ENCODE measurements at places on chromosomes 11 and 22. TPM values are rescaled to one million over a fixed set of nuclear protein-coding genes. Genes with fewer than 3 reads are reported as not detected.
A peak's percentile ranks its signal among the peaks of the same experiment; 100 is the strongest.

GRCh38 chr11:74171630-74171968 lies 510 bp downstream of the PPME1 start:
- no peak overlapping the region for H3K27ac ChIP-seq
- peaks cover 6% of the 10 kb centered on the region for H3K36me3 ChIP-seq
- no peaks in the 10 kb centered on the region for H3K27me3 ChIP-seq
- no peak for DNase-seq
- peaks cover 6% of the 10 kb centered on the region for H3K4me1 ChIP-seq

TNNI2 gene
- total RNA-seq, result 0.55 TPM

DNA sequence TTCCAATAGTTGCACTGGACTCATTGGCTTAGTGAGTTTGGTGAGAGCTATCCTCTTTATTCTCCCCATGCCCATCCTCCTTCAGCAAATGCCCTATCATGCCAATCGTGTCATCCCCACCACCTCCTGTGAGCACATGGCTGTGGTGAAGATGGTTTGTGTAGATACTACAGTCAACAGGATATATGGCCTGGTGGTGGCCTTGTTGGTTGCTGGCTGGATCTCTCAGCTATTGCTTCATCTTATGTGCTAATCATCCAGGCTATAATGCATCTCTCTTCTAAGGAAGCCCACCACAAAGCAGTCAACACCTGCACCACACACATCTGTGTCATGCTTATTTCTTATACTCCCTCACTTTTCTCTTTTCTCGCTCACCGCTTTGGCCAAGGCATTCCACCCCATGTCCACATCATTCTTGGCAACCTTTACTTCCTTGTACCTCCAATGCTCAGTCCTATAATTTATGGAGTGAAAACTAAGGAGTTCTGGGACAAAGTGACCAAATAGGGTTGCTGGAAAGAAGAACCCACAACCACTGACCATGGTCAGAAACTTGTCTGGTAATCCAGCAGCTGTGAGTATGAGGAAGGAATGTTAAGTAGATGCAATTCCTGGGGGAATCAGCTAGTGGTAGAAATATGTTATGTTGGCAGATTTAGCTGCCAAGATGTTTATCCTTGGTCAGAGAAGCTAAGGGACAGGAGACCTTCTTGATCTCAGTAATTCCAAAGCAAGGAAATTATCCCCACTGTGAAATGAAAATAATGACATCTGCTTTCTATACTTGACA lies 16.3 kb upstream of the OR56B1 start:
- no peak overlapping the region for H3K27ac ChIP-seq
- no peaks in the 10 kb centered on the region for H3K36me3 ChIP-seq
- no peaks in the 10 kb centered on the region for H3K27me3 ChIP-seq
- H3K4me3 ChIP-seq, result no peak overlapping the region
- DNase-seq, result no peak
- no peaks in the 10 kb centered on the region for H3K4me1 ChIP-seq

GRCh38 chr11:72783144-72783905 lies 10.5 kb downstream of the STARD10 start:
- H3K4me3 ChIP-seq, result peak overlapping the region; percentile 79
- no peaks in the 10 kb centered on the region for H3K36me3 ChIP-seq
- peak overlapping the region; percentile 67 for H3K27ac ChIP-seq
- H3K27me3 ChIP-seq, result no peaks in the 10 kb centered on the region
- no peak for DNase-seq

DNA sequence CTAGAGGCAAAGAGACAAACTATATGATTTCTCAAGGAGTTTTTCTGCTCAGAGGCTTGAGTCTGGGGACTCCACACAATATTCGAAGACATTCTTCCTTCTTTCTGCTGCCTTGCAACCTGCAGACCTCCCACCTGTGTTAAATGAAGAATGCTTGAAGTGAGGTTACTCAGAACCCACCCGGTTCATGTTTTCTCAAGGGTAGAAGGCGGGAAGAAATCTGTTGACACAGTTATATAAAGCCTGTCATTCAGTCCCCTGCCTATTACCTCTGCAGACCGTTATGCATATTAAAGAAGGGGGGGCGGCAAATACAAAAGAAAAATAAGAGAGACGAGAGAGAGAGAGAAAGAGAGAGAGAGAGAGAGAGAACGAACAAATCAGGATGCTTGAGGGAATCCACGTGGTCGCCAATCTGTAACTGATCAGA lies 2.2 kb upstream of the KMT2A start:
- H3K27ac ChIP-seq, result peak overlapping the region; percentile 95
- DNase-seq, result no peak
- H3K27me3 ChIP-seq, result no peaks in the 10 kb centered on the region
- peak overlapping the region; percentile 81 for H3K4me3 ChIP-seq

GRCh38 chr11:31246451-31247165 lies 122.9 kb downstream of the DCDC1 start:
- H3K27me3 ChIP-seq, result no peaks in the 10 kb centered on the region
- peaks cover 1% of the 10 kb centered on the region for H3K4me1 ChIP-seq
- H3K4me3 ChIP-seq, result no peak overlapping the region
- DNase-seq, result no peak
- H3K27ac ChIP-seq, result no peak overlapping the region
- no peaks in the 10 kb centered on the region for H3K36me3 ChIP-seq

GRCh38 chr11:45704133-45704532 lies 38.7 kb upstream of the CHST1 start:
- H3K27me3 ChIP-seq, result peaks cover 41% of the 10 kb centered on the region
- H3K4me3 ChIP-seq, result no peak overlapping the region
- no peaks in the 10 kb centered on the region for H3K36me3 ChIP-seq
- no peak for DNase-seq
- no peak overlapping the region for H3K27ac ChIP-seq

MGAT3 gene
- total RNA-seq, result 28.8 TPM

DNA sequence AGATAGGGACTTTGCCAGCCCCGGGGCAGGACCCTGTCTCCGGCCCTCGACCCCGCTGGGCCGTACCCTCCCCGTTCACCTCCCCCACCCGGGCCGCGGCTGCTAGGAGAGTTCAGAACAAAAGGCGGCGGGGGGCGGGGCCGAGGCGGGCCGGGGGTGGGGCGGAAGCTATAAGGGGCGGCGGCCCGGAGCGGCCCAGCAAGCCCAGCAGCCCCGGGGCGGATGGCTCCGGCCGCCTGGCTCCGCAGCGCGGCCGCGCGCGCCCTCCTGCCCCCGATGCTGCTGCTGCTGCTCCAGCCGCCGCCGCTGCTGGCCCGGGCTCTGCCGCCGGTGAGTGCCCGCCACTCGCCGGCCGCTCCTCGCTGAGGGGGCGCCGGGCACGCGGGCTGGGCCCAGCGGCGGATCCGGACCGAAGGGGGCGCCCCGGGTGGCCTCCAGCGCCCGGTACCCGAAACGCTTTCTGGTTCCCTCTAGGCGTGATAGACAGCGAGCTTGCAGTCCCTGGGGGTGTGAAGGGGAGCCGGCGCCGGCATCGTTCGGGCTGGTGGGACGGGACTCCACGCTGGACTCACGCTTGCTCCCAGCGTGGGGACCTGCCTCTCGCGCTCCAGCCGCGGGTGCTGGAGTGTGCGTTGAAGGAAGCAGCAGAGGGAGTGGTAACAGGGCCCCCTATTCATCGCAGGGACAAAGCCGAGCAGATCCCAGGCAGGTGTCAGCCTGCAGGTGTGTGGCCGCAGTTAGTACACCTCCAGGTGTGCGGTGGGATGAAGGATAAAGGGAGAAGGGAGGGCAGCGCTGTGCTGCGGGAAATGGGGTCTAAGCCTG lies at the start of gene MMP11:
Gene MMP11 (plus strand): TSS at position 201 of the 825 bp plus-strand sequence. CDS start 22 bp downstream, at position 223.
- no peaks in the 10 kb centered on the region for H3K27me3 ChIP-seq
- peak; percentile 55 for DNase-seq
- H3K27ac ChIP-seq, result peak within 1 kb of the TSS; percentile 86
- H3K36me3 ChIP-seq, result no peaks in the 10 kb centered on the region

TRPM5 gene
- 0.84 TPM for total RNA-seq

DNA sequence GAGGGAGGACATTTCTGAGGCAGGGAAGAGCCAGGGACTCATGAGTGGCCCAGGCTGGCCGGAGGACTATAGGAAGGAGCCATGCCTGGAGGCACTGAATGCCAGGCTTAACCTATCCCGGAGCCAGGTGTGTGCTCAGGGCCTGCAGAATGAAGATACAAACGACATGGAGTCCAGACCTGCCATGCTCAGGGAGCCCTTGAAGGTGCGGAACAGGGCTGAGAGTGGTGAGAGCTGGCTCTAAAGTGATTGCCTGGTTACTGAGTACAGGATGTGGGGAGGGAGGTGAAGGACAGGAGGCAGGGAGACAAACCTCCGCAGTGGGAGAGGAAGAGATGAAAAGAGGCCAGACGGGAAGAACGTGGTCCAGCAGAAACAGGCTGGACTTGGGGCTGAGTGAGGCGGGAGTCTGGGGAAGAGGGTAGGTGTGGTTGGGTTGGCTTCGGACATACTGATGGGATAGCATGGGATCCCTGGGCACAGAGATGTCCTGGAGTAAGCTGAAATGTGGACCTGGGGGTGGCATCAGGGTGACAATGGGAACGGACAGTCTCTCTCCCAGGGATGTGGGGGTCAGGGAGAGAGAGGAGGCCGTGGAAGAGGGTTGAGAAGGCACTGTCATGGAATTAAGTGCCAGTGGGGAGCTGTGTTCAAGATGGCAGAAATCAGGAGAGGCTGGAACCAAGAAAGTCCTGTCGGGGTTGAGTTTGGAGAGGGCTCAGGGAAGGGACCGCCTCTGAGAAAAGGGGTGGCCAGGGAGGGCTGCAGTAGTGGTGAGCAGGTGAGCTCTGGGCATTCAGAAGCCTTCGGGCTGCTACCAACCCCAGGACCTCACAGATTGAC lies 1.5 kb upstream of the ANKRD13D start:
- H3K4me3 ChIP-seq, result peak overlapping the region; percentile 75
- no peaks in the 10 kb centered on the region for H3K27me3 ChIP-seq
- DNase-seq, result no peak
- H3K4me1 ChIP-seq, result peaks cover 12% of the 10 kb centered on the region

CHKB gene
- 132 TPM for total RNA-seq
